ENCODE measurements at places on chromosomes 4 and X. TPM values are rescaled to one million over a fixed set of nuclear protein-coding genes. Genes with fewer than 3 reads are reported as not detected.

Gene SSX2
- total RNA-seq = not detected

Gene RRH
- total RNA-seq = 0.09 TPM

Gene GAGE1
- under 0.01 TPM for total RNA-seq

Gene CHRDL1
- total RNA-seq = 0.14 TPM

Gene GUCY1A1
- total RNA-seq = 0.71 TPM

Gene ADH7
- total RNA-seq = not detected

Gene NUP62CL
- 0.14 TPM for total RNA-seq

Gene USP17L21
- not detected for total RNA-seq

Gene PABPC1L2B
- total RNA-seq = not detected

Gene CFP
- 0.14 TPM for total RNA-seq

Gene SCOC
- total RNA-seq = 45.3 TPM

Gene DCAF4L1
- total RNA-seq = 0.09 TPM

Gene MAGEA9B
- not detected for total RNA-seq

Gene MAGEA12
- total RNA-seq = under 0.01 TPM

Gene SOWAHB
- total RNA-seq = not detected

Gene SLC9B1
- 0.83 TPM for total RNA-seq

Gene ARHGAP36
- not detected for total RNA-seq

Data from smooth muscle cell of bladder (primary cell).